ENCODE measurements at places on chromosomes 1 and 21.
A peak's percentile ranks its signal among the peaks of the same experiment; 100 is the strongest.

- no peak for DNase-seq
Measured at GRCh38 chr1:226598455-226598849, 49.9 kb downstream of the STUM start.

DNA sequence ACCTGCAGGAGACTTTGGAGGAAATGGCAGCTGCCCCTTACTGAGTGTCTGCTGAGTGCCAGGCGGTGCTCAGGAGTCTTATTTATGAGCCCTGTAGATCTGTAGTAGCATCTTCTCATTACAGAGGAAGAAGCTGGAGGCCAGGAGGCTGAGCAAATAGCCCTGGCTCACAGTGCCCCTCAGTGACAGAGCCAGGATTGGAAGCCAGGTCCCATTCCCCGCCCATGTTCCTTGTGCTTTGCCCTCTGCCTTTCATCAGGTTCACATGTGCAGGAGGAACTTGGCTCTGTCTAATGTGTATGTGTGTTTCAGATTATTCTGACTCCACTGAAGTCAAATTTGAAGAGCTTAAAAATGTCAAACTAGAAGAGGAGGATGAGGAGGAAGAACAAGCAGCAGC is 21.2 kb downstream of the KDM4A start:
- no peak for DNase-seq

GRCh38 chr1:182128502-182128901 is 67.0 kb upstream of the ZNF648 start:
- no peak for DNase-seq

GRCh38 chr21:33688353-33688752 is 46.1 kb downstream of the ITSN1 start:
- no peak for DNase-seq

DNA sequence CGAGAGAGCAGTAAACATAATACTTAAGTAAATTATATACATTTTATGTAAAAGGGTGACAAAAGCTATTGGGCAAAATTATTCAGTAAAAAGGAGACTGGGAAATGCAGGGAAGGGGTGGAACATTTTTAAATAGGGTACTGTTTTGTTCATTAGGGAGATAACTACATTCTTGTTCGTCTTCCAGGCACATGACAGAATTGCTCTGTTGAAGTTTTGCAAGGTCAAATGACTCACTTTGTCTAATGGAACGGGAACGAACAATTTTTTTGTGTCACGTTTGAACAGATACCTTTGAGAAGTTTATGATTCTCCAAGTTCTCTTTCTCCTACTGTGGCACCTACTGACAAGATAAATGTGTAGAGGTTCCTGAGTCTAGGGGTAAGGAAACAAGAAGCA is 382.3 kb upstream of the ZRANB2 start:
- DNase-seq, result no peak

DNA sequence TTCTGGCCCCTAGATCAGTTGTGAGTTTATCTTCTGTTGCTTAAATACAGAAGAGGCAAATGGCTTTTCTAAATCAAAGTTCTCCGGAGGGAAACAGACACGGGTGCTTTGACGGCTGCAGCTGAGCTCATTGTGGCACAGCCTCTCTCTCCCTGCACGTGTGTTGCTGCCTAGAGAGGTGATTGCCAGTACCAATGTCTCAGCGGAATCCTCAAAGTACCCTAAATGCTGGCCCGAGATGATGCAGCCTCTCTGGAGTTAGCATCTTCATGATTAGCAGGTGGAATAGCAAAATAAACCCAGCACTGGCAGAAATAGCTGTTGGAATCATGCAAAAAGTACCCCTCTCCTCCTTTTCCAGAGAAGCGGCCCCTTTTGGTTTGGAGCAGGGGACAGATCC is 192.2 kb downstream of the PRDM2 start:
- no peak for DNase-seq

- DNase-seq, result no peak
Measured at GRCh38 chr1:31064111-31064717, 1.3 kb downstream of the PUM1 start.

GRCh38 chr1:194538453-194538852 is 1352.0 kb upstream of the B3GALT2 start:
- no peak for DNase-seq

GRCh38 chr1:167829868-167830267 is 84.1 kb downstream of the ADCY10 start:
- DNase-seq, result no peak

GRCh38 chr1:186212568-186213224 is 162.4 kb downstream of the TPR start:
- peak; percentile 77 for DNase-seq

DNA sequence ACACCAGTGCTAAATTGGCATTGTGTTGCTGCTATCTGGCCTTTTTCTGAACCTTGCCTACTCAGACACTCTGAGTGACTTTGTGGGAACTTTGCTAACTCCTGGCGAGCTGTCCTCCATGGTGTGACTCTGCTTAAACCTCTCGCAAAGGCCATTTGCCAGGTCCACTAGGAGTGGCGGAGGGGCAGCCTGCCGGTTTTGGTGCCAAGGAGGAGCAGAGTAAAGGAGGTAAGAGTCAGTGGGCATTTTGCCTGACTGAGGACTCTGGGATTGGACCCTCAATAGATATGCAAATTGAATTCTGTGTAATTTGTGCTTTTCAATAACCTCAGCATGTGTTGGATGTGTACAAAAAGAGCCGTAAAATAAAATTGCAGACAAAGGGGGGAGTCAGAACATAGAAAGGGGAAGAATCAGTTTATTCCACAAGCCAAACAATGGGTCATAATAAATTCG is 386.6 kb upstream of the NFIA start:
- no peak for DNase-seq

GRCh38 chr1:203765029-203765837 is at the start of gene LAX1:
Gene LAX1, plus strand, starts transcription at chr1:203765183. Its CDS starts 383 bp downstream, at chr1:203765566.
- no peak for DNase-seq

GRCh38 chr1:94259635-94260289 is 22.4 kb upstream of the ARHGAP29 start:
- no peak for DNase-seq

- no peak for DNase-seq
Measured at GRCh38 chr1:162687870-162688269, 55.6 kb downstream of the DDR2 start.

- no peak for DNase-seq
Measured at GRCh38 chr1:117564227-117565075, 41.4 kb upstream of the TENT5C start.

GRCh38 chr21:39441502-39442475 is 3.8 kb downstream of the LCA5L start:
- peak; percentile 19 for DNase-seq

GRCh38 chr1:30188999-30189398 is 534.4 kb downstream of the MATN1 start:
- DNase-seq, result no peak

GRCh38 chr1:62107923-62108322 is 86.7 kb upstream of the L1TD1 start:
- no peak for DNase-seq

DNA sequence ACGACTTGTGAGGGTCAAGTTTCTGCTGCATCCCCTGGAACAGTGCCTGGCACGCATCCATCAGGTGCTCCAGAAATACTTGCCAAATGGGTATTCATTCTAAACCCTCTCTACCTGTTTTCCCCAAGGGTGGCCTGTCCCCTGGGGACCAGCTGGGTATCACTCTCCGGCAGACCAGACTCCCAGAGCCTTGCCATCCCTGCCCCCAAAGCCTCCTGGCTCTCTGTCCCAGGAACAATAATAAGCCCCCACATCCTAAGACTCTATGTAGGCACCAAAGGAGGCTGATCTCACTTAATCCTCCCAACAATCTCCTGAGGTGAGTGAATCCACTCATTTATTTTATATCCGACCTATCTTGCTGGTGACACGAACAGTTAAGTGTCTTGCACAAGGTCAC is 96.7 kb downstream of the MRPL37 start:
- no peak for DNase-seq

- DNase-seq, result no peak
Measured at GRCh38 chr1:208153386-208153785, 90.8 kb downstream of the PLXNA2 start.

- peak; percentile 56 for DNase-seq
Measured at GRCh38 chr1:155070721-155071569, 7.4 kb downstream of the EFNA4 start.

- no peak for DNase-seq
Measured at GRCh38 chr1:27003745-27004470, 8.7 kb downstream of the TENT5B start.

- DNase-seq, result no peak
Measured at GRCh38 chr1:181002582-181003172, 20.0 kb downstream of the STX6 start.

All from midbrain (tissue), 1 donor.